ENCODE measurements at places on chromosomes 16 and 17.

DNA sequence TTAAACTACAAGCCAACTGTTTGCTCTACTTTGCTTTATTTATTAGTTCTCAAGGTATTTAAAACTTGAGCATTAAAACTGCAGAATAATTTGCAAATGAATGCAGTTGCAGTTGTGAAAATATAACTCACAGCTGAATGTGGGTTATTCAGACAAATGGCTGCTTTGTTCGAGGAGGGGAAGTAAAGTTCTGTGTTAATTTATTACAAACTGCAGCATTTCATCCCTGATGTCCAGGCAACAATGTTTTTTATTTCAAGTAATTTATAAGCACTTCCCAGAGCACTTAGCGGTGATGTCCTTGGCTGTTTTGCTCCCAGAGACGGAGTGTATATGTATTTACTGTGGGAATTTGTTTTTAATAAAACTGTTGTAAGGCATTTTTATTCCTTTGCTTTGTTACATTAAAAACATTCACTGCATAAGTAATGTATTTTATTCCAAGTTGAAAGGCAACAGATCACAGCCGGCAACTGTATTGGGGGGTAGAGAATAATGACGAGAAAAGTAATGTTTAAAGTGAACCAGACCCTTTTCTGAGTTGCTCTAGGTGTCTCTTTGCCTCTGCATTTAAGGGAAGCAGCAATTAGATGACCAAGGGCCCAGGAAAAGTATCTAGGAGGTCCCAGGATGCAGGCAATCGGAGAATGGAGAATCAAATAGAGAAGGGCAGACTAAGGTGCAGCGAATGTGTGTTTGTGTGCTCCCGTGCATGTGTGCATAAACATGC, 291.2 kb upstream of the SALL1 start:
- DNase-seq: no peak

DNA sequence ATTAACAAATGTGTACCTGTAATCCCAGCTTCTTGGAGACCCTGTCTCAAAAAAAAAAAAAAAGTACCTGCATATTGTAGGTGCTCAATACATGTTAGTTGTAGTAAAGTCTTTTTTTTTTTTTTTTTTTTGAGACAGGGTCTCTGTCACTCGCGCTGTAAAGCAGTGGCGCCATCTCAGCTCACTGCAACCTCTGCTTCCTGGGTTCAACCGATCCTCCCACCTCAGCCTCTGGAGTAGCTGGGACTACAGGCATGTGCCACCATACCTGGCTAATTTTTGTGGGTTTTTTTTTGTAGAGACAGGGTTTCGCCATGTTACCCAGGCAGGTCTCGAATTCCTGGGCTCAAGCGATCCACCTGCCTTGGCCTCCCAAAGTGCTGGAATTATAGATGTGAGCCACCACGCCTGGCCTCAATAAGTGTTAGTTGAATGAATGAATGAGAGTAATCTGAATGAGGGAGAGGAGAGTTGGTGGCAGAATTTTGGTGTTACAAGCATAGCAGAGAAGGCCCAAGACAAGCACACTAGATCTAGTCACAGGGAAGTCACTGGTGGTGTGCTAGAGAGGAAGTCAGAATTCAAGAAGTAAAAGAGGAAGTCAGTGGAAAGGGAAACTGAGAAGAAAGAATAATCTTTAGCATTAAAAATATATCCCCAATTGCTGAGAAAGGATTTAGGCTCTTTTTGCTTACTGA, 9.4 kb upstream of the MYL4 start:
- no peak for DNase-seq

- DNase-seq: no peak
Measured at GRCh38 chr17:40035162-40035559, 19.0 kb downstream of the MED24 start.

- DNase-seq: peak; percentile 90
Measured at GRCh38 chr17:76737676-76738467, at the start of gene MFSD11. Gene MFSD11 (plus strand): TSS chr17:76738119. CDS start chr17:76738353, 234 bp downstream.

DNA sequence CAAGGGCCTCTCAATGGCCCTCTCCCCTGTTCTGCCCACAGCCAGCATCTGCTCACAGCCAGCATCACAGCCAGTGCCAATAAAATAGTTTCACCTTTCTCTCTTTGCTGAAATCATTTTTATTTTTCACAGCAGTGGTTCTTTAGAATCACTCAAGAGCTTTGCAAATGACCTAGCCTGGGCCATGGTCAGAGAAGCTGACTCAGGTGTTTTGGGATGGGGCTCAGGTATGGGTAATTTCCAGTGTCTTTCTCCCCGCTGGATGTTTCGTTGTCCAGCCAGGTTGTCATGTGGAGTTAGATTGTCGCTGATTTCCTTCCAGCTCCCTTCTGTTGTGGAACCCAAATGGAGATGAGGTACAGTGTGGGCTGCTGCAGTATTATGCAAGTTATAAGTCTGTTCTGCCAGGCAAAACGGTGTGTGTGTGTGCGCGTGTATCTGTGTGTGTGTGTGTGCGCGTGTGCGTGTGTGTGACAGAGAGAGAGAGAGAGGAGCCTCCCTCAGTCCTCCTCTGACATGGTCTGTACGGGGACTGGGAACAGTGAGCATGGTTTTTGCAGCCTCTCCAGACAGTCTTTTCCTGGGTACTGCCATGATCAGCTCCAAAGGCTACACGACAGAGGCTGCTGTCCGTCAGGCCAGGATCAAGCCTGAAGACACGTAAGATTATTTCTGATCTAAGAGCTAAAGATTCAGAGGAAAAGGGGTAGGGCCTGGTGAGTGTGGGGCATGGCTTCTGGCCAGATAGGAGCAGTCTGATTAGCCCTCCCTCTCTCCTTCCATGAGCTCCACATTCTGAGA, 1.4 kb upstream of the PMP22 start:
- no peak for DNase-seq

DNA sequence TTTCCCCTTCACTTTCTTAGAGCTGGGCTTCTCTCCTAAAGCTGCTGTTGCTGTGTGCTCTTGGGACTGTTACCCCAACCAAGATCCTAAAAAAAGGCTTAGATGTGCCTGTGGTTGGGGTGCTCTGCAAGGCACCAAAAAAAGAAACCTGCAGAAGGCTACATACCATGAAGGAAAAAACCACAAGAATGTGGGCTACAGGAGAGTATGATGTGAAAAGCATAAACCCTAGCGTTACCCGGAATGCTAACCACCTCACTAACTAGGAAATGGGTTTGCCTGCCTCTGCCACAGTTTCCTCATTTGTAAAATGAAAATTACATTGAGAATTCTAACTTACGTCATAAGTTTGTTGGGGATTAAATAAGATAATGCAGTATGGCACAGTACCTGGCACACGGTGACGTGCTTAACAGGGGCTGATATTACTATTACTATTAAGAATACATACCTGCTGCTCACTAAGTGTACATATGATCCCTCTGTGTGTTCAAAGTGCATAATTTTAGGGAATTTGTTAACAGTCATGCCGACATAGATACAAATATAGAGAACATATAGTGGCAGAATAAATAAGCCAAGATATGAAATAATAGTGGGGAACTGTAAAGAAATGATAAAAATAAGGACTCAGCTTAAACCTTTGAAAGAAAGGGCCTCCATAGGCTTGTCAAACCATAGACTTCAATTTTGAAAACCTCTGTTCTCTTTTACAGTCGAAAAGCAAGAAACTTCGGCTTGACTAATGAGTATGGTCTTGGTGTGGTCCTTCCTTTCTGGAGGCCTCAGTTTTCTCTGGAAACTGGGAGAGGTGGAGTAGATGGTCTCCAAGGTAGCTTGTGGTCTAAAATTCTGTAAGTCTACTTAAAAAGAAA, 177.8 kb upstream of the TBX2 start:
- DNase-seq: no peak

DNA sequence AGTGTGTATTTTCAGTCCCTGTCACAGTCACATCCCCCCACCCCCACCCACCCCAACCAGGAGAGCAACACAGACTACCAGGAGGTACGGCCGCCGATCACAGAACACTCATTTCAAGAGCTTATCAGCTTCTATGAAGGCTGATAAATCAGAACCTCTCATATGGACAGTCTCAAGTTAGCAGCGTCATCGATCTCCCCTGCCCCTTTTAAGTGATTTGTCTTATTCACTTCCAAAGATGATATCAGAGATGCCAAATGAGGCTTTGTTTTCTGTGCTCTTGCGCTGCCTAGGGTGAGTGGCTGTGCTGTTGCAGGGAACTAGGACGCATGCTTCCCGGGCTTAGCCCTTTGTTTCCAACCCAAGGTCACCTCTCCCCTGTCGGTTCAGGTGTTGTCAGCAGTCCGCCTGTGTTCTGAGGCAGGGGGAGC, 26.8 kb upstream of the PMFBP1 start:
- no peak for DNase-seq

GRCh38 chr17:10792151-10792550, 11.7 kb downstream of the TMEM238L start:
- DNase-seq: no peak

DNA sequence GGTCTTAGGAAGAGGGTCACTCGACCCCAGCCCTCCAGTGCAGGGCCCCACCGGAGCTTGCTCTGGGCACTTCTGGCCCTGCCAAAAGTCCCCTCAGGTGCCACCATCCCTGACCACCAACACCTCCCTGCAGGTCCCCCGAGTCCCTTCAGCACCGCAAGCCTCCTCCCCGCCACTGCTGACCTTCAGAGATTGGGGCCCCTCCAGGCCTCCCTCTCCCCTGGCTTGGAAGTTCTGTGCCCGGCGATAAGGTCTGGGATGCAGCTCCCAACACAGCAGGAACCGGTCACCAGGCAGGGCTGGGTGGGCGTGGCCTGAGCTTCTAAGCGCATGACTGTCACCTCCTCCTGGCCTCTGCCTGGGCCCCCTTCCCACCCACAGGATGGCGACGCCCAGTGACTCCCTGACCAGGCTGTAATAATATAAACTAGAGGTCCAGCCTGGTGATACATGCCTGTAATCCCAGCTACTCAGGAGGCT, 11.2 kb downstream of the PIEZO1 start:
- no peak for DNase-seq
